ENCODE measurements at places on chromosomes 3 and 15.

DNA sequence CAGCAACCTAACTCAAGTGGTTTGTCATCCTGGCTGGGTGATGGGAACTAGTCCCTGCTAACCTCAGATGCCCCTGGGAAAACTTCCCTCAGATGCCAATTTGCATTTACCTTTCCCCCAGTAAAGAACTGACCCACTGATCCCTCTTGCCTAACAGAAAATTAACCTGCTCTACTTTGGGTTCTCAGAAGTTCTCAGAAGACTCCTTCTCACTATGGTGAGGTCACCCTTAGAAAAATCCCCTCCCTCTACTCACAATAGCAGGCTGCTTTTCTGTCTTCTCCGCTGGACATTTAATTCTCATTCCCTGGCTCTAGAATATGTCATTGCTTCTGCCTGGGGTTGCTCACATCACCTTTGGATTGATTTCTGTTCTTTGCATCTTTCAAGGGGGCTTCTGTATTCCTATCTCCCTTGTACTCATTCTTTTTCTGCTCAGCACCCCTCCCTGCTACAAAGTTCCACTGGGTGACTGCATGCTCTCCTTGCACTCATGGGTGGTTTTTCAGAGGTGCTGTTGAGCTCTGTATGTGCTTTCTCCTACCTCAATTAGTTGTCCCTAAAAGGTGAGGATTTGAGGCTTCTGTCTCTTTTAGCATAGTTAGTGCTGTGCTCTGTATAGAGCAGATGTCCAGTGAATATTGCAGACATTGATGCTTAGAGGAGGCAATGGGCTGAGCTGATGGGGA, 869 bp downstream of the PLA1A start:
- DNase-seq = no peak

GRCh38 chr3:24110051-24110450, 165.0 kb downstream of the NR1D2 start:
- DNase-seq = no peak

DNA sequence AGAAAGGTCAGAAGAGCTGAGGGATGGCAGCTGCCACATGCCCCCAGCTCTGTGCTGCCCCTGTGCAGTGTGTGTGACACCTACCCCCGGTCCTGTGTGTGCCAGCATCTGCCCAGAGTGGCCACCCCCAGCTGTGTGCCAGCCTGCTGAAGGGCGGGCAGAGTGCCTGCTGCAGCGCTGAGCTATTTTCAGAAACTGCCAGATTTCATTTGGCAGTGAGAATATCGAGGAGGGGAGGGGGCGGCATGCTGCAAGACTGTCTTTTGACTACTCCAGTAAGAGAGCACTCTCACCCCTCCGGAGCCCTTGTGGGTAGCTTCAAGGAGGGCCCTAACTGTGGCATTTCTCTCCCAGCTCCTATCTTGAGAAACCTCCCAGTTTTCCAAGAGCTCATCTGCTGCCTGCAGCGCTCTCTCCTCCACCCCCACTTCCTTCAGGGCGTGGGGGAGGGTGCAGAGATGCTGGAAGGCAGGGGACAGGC, 25.2 kb upstream of the DOCK3 start:
- no peak for DNase-seq

DNA sequence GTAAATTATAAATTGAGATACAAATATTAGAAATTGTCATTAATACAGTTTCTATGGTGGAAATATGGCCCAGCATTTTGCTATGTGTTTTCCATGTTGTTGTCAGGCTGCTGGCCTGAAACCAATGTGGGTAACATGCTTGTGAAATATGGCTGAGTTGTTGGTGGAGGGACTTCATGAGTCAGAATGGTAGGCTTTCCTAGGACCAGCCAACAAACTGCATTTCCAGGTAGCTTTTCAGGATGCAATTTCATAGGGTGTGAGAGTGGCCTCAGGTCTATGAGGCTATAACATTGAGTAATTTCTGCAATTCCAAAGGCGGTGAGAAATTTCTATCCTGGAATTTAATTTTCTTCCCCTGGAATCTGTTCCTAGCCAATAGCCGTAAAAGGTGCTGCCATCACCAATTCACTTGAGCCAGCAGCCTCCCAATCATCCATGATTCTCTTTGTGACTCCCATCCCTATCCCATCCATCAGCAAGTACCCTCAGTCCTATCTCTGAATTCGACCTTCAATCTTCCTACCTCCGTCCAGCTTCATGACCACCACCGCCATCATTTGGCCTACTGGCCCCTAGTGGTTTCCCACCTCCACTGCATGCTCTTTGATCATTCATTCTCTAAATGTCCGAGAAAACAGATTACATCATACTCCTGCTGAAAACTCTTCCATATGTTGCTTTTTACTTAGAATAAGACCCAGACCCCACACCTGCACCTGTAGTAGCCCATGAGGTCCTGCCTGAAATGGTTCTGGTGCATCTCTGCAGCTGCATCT, 276.6 kb upstream of the CFAP20DC start:
- no peak for DNase-seq

GRCh38 chr3:64234571-64234970, 9.3 kb upstream of the PRICKLE2 start:
- no peak for DNase-seq

GRCh38 chr15:64596701-64597476, 136.5 kb downstream of the ZNF609 start:
- peak; percentile 58 for DNase-seq

GRCh38 chr3:138364356-138365252, 16.2 kb downstream of the MRAS start:
- DNase-seq = no peak

- no peak for DNase-seq
Measured at GRCh38 chr15:41827290-41827879, 507 bp upstream of the JMJD7 start.

DNA sequence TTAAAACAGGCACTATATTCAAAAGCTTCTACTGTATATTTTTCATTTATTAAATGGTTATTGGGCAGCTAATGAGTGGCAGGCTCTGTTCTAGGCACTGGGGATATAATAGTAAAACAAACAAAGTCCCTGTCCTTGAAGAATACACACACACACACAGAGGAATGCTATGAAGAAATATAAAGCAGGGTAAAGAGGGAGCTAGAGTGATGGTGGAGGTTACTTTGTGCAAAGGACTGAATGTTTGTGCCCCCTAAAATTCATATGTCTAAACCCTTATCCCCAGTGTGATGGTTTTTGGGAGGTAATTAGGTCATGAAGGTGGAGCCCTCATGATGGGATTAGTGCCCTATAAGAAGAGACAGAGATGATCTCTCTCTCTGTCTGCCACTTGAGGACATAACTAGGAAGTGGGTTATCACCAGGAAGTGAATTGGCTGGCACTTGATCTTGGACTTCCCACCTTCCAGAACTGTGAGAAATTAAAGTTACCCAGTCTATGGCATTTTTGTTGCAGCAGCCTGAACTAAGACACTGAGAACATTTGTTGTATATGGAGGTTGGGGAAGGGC, 31.8 kb downstream of the USF3 start:
- no peak for DNase-seq

DNA sequence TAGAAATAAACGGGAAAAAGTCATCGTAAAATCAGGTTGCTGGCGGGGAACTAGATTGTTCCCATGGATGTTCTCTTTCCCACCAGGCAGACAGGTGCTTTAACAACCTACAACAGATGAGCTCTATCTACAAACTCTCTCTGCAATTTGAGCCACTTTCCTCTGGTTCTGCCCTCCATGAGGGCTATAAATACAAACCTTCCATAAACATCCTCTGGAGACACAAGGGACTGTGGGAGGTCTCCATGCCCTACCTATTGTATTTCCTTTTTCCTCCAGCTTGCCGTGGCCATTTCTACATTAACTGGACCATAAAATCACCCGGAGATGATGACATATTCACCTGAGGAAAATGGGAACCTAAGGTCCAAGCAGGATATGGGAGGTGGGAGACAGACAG, 151.1 kb downstream of the GABRB3 start:
- DNase-seq = no peak

- no peak for DNase-seq
Measured at GRCh38 chr3:1632128-1632527, 466.5 kb upstream of the CNTN4 start.

- no peak for DNase-seq
Measured at GRCh38 chr3:81164806-81165205, 596.6 kb downstream of the GBE1 start.

DNA sequence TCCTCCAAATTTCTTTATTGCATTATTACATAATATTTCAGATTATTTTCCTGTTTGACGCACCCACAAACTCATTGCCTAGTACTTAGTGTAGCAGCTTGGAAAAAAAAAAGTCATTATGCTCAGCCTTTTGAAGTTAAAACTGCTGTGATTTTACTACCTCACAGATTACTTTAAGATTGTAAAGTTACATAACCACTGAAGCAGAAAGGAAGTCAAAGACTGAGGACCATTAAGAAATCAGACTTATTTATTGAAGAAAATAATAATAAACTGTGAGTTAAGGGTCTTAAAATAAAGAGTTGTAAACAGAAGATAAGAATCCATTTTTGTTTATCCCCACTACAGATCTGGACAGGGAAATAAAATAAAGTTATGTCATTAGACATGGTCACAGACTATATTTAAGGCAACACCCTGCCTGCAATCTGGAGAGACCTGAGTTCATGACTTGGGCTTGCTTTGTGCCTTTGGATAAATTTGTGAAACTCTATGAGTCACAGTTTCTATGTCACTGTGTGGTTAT, 212.1 kb upstream of the ROBO2 start:
- no peak for DNase-seq

DNA sequence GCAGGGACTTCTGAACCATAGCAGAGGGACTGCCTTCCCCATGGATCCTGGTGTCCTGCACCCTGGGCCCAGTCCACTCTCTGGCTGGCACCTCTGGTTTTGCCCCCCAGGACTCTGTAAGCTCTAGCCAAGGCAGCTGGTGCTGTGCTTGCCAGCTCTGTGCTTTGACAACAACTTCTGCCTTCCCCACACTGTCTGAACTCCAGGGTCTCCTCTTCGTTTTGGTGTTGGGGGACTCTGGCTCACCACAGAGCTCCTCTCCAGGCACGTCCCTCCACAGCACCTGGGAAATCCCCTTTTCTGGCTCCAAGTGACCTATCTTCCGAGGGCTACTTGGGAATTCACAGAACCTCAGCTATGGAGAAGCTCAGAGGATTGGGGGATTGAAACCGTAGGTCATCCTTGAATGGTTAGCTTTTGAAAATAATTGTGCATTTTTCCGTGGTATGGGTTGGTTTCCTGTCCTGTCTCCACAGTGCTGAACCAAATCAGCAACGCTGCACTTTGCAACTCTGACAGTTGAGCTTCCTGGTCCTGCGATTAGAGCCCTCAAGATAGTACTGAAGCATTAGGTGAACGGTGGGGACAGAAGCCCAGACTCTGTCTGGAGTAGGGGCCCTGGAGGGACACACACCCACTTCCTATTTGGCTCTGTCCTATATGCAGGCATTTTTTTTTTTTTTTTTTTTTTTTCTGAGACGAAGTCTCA, 152.4 kb downstream of the APBA2 start:
- DNase-seq = no peak

DNA sequence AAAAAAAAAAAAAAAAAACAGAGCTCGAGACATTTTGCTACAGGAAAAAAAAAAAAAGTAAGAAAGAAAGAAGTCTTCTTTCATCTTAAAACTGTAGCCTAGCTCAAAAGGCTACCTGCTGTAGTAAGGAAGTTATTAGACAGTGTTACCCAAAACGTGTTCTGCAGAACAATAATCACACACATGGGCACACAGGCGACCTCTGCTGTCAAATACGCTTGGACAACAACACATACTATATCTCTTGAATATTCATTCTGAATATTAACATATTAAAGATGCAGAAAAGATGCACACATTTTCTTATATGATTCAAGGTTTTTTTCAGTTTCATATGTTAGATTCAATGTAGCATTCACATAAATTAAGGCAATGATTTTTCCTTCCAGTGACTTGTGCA, 215.8 kb downstream of the ROBO1 start:
- no peak for DNase-seq

DNA sequence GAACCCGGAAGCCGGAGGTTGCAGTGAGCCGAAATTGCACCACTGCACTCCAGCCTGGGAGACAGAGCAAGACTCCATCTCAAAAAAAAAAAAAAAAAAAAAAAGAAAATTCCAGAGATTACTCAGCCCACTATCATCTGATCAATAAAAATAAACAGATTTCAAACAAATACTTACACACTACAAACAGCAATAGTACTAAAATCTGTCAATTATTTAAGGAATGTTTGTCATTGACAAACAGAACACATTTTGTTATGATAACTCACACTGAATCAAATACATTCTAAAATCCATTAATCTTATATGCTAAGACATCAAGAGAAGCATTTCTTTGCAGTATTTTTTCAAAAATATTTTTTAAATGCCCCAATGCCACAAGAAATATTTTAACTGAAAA, 7.6 kb downstream of the MYO9A start:
- DNase-seq = no peak

DNA sequence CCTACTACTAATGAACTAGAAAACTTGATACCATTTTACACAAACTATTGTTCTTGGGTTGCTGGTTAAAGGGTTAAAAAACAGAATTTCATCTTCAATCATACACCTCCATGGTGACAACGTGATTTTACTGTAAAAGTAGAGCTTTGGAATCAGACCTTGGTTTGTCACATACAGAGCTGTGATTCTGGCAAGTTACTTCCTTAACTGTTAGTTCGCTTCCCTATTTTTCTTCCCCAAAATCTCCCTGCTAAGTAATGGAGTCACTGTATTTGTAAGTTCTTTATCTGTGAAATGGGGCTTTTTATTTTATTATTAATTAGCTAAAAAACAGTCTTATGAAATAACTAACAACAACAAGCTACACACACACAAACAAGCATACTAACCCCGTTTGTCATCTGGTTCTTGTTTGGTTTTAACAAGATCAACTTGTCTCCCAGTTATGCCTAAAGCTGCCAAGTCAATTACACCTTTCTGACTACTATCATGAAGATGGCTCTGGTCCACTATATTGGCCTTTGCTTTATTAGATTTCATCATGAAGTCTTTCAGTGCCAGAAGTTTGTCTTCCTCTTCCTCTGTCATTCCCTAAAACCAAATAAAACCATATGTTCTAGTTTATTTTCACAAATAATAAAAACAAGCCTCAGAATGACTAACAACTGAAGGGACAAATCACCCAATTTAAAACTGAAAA, 38.6 kb downstream of the PIK3R4 start:
- no peak for DNase-seq

DNA sequence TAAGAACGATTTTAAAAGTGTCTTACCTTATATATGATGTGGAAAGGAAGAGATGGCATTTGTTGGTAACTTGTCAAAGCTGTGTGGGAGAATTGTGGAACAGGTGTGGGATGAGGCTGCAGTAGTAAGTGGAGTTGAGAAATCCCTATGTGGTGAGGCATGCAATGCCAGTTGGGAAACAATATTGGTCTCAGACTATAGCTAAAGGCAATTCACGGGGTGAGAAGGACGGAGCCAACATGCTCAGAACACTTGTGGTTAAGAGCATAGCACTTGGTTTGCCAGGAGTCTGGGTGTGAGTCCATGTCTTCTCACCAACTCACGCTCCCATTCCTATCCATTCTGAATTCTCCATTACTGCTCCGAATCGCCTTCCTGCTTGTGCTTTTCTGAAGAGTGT, 615.6 kb upstream of the ADAMTS9 start:
- no peak for DNase-seq

GRCh38 chr3:132625613-132626012, 28.5 kb downstream of the ACKR4 start:
- DNase-seq = no peak

Measured in NCI-H187 (cell line).